ENCODE measurements at places on chromosomes 2 and 18.

- no peak for DNase-seq
Measured at GRCh38 chr2:206718296-206718695, at the start of gene DYTN. TSS of gene DYTN (minus strand) at chr2:206718396. CDS start at chr2:206718279, 117 bp downstream.

GRCh38 chr2:233436191-233436581, 81.9 kb downstream of the DGKD start:
- DNase-seq: no peak

DNA sequence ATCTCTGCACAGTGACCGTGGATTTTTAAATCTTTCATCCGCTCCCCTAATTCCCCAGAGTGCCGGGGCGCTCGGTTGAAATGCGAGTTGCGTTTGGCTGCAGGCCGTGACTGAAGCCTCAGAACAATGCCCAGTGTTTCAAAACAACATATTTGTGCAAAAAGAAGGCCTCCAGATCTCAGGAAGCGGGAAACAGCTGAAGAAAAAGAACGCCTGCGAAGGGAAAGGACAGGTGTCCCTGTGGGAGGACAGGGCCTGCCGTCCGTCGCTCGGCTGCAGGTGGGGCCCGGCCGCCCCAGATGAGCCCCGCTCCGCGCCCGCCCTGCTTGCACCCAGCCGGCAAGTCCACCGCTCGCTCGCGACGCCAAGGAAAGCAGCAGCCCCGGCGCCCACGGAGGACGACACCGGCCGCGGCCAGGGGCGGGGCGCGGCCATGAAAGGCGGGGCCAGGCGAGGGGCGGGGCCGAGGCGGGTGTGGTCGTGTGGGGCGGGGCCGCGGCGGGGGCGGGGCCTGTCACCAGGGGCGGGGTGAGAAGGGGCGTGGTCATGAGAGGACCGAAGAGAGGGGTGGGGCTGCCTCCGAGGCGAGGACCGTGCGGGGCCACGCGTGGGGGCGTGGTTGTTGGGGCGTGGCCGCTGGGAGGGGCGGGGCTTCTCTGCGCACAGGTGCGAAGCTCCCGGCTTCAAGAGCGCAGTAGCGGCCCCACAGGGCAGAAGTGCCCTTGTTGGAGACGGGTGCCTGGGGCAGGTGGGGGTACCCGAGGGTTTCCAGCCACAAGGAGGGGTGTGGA, 17.6 kb upstream of the BOK start:
- no peak for DNase-seq

GRCh38 chr2:33267756-33268155, 208.7 kb upstream of the RASGRP3 start:
- no peak for DNase-seq

DNA sequence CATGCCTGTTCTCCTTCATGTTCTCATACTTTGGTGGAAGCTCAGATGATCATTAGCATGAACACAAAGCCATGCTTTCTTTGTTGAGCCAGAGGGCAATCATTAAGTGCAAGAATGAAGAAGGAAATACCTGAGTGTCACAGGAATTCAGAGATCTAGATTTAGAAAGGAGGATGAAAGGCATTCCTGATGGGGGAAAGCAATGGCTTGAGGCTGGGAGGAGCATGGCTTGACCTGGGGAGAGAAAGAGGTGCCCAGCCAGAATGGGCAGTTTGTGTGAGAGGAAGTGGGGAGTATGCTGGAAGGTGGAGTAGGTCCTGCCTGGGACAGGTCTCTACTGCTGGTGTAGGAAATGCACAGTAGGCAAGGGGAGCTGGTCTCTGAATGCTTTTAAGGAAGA, 35.1 kb downstream of the SLC4A3 start:
- DNase-seq: no peak

GRCh38 chr2:105062158-105062557, 24.3 kb downstream of the MRPS9 start:
- DNase-seq: no peak

DNA sequence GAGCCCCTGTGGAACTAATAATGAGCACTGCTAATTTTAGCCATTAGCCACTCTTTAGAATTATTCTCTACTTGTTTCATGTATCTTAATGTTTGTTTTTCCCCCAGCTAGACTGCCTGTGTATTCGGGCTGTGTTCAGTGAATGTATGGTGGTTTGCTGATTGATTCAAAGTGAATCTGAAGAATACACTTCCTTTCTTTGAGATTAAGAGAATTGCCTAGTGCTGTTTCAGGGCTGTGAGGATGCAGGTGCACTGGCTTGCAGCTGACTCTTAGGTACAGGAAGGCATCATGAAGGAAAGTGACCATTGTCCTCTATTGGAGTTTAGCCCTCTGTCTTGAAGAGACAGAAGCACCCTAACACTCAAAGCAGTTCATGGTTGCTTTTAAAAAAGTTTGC, 138.7 kb downstream of the CERS6 start:
- DNase-seq: no peak

DNA sequence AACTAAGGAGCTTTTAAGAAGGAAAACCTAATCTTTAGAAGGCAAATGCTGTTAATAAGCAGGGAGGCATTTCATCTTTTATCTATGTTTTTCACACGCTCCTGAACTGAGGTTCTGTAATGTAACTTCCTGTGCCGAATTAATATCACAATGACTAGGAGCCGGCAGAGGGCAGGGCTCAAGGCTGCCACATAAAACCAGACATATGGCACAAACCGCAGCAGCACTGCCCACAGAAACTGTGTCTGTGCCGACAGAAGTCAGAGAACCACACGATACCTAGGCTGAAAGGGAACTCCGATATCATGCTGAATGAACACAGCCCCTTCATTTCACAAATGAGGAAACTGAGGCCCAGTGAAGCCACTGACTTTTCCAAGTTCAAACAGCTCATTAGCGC, 112.1 kb downstream of the EIPR1 start:
- no peak for DNase-seq

GRCh38 chr2:212708355-212708754, 169.8 kb upstream of the ERBB4 start:
- DNase-seq: no peak

DNA sequence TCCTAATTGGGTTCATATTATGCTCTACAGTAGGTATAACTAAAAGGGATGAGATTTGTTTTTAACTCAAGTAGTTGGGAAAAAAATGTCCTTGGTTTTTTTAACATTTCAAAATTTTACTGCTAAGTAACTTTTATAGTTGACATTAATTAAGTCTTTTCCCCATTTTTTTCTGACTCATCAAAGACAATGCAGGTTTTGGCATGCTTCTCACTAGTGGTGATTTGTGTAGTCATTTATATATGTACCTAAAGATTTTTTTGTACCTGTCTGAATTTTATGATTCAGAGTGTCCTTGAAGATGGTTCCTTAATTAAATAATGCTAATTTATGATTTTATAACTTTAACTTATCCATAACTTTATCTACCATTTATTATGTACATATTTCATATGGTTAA, 882.3 kb upstream of the TMEFF2 start:
- no peak for DNase-seq

- DNase-seq: no peak
Measured at GRCh38 chr2:191474464-191474863, 203.5 kb upstream of the NABP1 start.

DNA sequence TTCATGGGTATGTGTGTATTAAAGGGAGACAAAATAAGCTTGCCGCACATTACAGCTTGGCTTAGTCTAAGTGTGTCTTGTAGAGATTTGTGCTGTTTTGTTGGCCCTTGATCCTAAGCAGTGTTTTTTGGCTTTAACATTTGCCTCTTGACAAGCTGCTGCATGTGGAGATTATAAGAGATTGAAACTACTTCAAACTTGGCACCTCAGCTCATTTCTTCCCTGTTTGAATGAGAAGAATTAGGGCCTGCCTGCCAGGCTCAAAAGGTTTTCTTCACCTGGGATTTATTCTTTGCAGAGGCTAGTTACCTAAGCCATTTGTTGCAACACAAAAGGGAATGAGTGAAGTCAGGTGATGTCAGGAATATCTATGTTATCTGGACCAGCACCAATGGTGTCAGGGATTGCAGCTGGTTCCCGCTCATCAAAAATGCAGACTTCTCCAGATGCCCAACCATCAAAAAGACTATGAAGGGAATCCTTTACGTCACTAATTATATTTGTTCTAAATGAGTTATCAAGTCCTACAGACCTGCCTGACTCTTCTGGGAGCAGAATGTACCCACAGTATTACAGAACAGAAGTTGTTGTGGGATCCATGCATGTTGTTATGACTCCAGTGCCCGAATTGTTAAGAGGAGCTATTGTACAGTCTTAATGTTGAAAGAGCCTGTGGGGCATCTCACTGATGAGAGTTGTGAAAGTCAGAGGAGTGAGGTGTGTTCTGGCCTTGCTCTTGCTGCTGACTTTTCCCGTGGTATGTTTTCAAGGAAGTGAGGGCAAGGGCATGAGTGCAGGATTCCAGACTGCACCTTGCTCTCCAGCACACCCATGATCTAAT, 31.0 kb downstream of the ABCA12 start:
- no peak for DNase-seq

DNA sequence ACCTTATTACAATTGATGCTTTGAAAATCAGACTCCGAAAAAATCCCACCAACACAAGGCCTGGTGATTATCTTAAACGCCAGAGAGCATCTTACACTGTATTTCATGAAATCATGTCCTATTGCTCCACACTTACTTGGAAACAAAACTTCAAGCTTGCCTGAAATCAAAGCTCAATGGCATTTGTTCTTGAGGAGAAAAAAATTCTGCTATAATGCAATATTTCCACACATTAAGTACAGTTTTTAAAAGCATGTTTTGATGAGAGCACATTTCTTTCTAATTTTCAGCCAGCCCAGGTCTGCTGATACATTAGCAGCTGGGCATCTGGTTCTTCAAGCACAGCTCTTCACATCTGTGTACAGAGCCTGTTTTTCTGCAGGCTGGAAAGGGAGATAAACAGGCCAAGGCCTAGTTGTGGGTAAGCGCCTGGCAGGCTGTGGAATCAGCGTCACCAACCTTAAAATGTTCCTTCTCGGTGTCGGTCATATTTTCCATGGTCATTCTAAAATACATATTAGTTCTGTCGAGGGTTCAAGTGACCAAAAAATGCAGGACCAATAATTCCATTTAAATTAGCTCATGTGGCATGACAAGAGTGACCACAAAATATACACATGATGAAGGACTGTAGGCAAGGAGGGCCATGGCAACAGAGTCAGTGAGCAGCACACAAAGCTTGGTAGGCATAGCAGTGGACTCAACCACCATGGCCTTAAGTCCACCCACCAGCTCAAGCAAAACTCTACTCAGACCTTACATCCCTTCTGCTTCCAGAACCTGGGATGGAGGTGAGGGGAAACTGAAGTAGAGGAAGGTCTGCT, 20.9 kb downstream of the SLC8A1 start:
- DNase-seq: no peak

GRCh38 chr2:218214116-218214515, 2.9 kb upstream of the ARPC2 start:
- DNase-seq: no peak

All from cerebellar nuclear complex (tissue), 1 donor.